CD8-positive, alpha-beta T cell (primary cell): ENCODE measurements at places on chromosomes 5 and 9.

DNA sequence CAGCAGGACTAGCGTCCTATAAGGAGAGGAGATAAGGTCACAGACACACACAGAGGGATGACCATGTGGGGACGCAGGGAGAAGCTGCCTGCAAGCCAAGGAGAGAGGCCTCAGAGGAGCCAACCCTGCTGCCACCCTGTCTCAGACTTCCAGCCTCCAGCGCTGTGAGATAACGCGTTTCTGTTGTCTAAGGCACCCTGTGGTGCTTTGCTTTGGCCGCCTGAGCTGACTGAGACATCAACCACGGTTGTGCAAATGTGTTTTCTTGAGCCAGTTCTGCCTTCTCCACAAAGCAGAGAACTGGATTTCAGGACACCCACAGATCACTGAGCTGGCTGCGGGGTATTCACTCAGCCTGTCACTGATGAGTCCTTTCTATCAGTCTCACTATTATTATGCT is 149.1 kb downstream of the NXNL2 start:
- DNase-seq = no peak

DNA sequence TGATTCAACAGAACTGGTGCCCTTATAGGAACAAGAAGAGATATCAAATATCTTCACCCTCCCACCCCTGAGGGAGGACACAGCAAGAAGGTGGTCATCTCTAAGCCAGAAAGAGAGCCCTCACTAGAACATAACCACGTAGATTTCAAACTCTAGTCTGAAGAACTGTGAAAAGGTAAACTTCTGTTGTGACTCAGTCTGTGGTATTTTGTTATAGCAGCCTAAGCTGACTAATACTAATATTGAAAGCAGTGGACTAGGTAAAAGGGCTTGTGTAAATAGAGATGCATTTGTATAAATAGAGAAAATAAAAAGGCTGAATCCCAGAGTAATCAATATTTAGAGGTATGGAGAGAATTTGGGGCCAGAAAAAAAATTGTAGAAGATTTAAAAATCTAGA is 157.6 kb upstream of the CCNH start:
- DNase-seq = no peak

DNA sequence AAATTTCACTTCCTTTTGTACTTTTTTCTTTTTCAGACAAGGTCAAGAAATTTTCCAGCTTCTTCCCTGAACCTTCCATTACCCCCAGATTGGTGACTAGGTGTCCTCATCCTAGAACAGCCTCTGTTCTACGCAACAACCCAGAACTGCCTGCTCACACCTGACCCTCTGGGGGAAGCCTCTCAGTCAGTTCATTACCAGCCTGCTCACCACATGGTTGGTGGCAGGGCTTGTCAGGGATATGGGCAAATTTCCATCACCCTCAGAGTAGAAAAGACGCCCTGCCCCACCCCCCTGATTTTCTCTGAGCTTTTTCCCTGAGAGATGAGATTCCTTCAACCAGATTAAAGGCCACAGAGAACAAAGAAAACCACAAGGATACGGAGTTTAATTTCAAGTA is 5.3 kb upstream of the CFAP95 start:
- DNase-seq = no peak

DNA sequence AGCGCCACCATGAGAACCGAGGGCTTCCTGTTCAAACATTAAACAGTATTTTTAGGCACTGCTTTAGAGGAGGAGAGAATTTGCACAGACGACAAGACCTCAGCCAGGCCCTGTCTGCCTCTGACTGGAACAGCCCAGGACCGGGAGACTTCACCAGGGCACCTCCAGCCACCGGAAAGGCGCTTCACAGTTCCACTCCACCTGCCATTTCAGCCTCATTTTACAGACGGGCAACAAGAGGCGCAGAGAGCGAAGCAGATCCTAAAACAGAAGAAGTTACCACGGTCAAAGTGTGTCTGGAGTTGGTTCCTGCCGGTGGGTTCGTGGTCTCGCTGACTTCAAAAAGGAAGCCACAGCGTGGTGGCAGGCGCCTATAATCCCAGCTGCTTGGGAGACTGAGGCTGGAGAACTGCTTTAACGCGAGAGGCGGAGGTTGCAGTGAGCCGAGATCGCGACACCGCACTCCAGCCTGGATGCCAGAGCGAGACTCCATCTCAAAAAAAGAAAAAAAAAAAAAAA is 28.4 kb downstream of the COL23A1 start:
- no peak for DNase-seq

- no peak for DNase-seq
These were observed 78.0 kb downstream of the SEC61B start for GRCh38 chr9:99300103-99300439.

DNA sequence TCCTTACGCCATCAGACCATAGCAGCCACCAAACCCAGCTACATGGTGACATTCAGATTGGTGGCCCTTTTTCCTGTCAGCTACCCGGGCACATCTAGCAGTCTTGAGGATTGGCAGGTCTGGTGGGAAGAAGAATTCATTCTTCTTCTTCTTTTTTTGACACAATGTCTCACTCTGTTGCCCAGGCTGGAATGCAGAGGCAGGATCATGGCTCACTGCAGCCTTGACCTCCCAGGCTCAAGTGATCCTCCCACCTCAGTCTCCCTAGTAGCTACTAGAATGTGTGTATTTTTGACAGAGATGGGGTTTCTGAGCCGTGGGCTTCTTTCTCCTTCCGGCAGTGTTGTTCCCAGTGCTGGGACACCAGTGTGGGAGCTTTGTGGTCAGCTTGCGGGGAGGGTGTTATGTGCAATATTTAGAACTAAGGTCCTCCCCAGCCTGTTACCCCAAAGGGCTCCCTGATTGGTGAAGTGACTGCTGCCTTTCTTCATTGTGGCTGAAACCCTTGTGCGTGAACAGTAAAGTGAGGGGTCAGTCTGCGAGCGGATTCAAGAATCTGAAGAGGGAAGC is 3.4 kb downstream of the NTMT1 start:
- no peak for DNase-seq

GRCh38 chr9:23555851-23556250 is 270.2 kb downstream of the ELAVL2 start:
- DNase-seq = no peak

DNA sequence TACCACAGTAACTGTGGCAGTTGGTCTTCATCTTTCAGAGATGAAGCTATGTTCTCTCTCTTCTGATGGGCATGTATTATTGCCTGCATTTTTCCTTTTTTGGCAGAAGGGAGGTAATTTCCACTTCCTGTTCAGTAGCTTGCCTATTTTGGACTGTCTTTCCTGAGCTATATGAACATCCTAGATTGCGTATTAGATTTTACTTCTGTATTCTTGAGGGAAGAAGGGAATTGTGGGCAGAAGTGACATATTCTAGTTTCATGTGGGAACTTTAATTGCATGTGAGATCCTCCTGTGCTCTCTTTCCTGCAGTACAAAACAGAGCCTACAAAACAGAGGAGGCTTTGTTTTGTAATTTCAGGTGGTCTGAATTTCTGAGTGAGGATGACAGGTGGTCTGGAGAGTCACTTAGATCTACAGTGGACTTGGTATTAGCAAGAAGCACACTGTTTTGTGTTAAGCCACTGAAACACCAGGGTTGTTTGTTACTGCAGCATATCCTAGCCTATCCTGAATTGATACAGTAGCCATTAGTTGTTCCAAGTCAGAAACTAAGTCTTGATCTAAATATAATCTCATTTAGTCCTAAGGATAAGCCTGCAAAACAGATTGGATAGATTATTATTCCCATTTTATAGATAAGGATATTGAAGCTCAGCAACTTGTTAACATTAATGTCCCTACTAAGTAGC is 68.1 kb downstream of the AOPEP start:
- no peak for DNase-seq

DNA sequence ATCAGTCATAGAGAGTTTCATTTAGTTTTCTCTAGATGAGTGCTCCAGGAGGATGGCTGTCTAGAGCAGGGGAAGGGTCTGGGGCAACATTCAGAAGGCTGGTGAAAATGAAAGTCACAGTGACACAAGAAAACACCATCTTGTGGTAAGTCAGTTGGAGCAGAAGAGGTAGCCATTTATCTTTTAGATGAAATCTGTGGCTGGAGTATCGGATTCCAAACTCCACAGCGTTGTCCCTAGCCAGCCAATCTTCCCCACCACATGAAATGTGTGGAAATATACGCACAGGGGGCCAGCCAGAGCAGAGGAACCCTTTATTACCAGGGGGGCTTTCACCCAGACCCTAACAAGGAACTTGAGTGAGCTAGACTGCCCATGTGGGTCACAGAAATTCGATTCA is 15.9 kb upstream of the TNFAIP8 start:
- DNase-seq = no peak

- no peak for DNase-seq
These were observed 151.3 kb downstream of the EBF1 start for GRCh38 chr5:158948376-158948886.

- no peak for DNase-seq
These were observed 631 bp downstream of the CFAP77 start for GRCh38 chr9:132410642-132411041.

DNA sequence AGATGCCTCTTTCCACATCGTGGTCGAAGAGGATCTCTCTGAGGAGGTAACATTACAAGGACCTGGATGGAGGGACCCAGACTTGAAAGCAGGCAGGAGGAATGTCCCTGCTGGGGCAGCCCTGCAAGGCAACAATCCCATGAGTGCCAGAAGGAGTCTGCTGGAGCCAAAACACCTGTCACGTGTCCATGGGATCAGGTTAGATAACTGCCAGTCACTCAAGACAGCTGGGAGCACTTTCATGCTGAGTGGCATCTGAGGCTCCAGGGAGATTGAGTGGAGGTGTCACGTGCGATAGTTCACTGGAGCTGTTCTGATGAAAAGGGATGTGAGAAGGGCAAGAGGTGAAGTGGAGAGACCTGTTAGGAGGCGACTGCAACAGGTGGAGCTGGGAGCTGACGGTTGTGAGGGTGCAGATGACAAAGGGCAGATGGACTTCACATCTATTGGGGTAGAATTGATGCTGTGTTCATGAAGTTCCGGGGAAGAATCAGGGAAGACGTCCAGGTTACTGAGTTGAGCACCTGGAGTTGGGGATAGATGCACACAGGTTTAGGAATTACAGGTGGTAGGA is 68.4 kb downstream of the ICE1 start:
- DNase-seq = no peak

DNA sequence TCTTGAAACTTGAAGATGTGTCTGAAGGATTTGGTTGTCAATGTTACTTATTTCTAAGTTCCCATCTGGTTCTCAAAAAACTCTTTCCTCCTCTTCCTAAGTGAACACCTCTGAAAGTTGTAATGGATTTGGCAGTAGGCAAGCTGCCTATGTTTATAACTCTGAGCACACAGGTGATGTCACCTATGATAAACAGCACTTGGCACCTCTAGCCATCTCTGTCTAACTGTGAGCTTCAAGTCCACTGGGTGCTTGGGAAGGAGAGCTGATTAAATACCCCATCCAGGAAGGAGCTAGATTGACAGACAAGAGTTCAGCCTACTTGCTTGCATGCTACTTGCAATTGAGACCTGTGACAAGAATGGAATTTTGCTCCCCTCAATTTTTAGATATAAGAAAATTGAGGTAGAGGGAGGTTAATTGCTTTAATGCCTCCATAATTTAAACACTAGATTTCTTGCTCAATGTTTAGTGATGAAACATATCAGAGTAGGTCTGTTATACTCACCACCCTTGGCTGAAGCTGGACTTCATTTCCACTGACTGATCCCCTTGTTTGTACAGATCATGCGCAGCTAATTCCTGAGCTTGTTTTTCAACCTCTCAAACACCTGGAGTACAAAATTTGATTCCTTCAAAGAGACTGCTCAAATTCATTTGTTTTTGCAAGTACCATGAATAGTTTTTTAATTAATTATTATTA is 49.9 kb downstream of the PDE4D start:
- no peak for DNase-seq

GRCh38 chr5:158435161-158435616 is 576.2 kb upstream of the CLINT1 start:
- peak; percentile 30 for DNase-seq

- DNase-seq = no peak
These were observed 49.4 kb upstream of the NEURL1B start for GRCh38 chr5:172591636-172592035.

DNA sequence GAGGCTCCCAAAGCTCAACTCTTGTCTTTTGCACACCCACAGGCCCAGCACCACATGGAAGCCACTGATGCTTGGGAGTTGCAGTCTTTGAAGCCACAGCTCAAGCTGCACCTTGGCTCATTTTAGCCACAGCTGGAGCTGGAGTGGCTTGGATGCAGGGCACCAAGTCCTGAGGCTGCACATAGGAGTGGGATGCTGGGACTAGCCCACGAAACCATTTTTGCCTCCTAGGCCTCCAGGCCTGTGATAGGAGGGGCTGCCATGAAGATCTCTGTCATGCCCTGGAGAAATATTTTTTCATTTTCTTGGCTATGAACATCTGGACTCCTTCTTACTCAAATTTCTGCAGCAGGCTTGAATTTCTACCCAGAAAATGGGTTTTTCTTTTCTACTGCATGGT is 438.5 kb upstream of the TNC start:
- DNase-seq = no peak

DNA sequence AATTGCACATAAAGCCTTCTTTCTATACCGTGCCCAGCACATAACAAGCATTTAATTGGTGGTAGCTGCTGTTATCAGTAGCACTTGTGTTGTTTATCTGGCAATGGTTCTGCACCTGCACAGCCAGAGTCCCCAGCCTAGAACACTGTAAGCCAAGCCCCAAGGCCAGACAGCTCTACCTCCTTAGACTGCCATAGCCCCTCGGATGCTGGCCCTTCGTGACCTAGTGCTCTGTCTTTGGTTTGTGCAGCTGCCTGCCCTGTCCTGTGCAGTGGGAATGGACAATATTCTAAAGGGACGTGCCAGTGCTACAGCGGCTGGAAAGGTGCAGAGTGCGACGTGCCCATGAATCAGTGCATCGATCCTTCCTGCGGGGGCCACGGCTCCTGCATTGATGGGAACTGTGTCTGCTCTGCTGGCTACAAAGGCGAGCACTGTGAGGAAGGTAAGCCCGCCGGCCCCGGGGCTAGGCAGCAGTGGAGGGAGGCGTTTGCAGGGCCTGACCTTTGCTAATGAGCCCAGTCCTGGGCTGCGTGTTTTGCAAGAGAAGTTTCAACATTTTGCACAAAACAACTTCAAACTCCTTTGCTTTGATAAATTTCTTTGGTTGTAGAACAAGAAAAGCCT is 173.3 kb upstream of the WWC1 start:
- DNase-seq = no peak

GRCh38 chr5:95256446-95256845 is 28.4 kb downstream of the MCTP1 start:
- no peak for DNase-seq

DNA sequence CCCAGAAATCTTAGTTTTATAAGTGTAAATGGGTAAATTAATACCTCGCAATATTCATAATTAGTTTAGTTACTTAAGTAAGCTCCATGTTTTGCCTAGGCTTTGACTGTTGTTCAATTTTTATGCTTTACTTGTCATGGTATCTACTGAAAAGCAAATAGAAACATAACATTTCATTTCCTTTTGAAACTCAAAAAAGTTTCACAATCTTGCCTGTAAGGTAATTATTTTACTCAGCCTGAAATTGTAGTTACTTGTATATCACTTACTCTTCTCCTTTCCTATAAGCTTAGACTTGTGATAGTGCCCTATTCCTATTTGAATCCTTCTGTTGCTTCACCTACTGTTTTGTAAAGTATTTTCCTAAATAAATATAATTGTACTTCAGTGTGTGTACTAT is 914.4 kb upstream of the COX7C start:
- no peak for DNase-seq

GRCh38 chr5:3325201-3325971 is 270.2 kb upstream of the IRX1 start:
- no peak for DNase-seq
